LHCN-M2 (cell line): ENCODE measurements at places on chromosomes 16 and 17. TPM values are rescaled to one million over a fixed set of nuclear protein-coding genes. Genes with fewer than 3 reads are reported as not detected.
A peak's percentile ranks its signal among the peaks of the same experiment; 100 is the strongest.

The CCL11 gene
- total RNA-seq: not detected in 2 replicates

GRCh38 chr16:88857728-88858339 lies 907 bp downstream of the TRAPPC2L start:
- DNase-seq: peak; percentile 68

- DNase-seq: no peak
These were observed 24.3 kb downstream of the WSB1 start for GRCh38 chr17:27318228-27318627.

- no peak for DNase-seq
These were observed 8.0 kb downstream of the GCGR start for GRCh38 chr17:81811705-81812570.

- DNase-seq: peak; percentile 14
These were observed 61.7 kb downstream of the KCNJ2 start for GRCh38 chr17:70230850-70231640.

DNA sequence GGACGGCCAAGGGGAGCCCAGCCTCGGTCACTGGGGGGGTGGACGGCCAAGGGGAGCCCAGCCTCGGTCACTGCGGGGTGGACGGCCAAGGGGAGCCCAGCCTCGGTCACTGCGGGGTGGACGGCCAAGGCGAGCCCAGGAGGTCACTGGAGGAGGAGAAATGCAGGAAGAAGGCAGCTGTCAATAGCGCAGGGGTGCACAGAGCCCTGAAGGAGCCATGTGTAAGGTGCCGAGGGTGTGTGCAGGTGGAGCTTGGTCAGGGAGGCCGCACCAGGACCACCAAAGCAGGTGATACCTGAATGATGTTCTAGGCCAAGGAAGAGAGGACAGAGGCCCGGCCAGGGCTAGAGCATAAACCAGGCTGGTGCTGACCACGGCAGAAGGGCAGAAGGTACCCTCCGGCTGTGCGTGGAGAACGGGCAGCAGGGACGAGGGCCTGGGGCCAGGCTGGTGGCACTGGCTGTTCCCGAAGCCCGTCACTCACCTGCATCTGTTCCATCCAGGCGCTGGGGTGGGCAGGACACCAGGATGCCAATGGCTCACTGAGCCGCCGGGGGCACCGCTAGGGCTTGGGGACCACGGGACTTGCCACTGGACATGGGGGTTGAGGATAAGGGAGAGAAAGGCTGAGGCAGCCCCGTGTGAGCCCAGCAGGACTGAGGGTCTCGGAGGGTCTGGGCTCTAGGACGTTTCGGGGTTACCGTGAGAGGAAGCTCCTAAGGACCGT lies 5.9 kb upstream of the CCDC57 start:
- no peak for DNase-seq

- DNase-seq: peak; percentile 30
These were observed 254.5 kb upstream of the CACNG5 start for GRCh38 chr17:66580184-66580955.

The ASGR1 gene
- 0.29 and 1.4 TPM in 2 replicates for total RNA-seq

GRCh38 chr16:4586291-4586690 lies 28.4 kb downstream of the UBALD1 start:
- peak; percentile 28 for DNase-seq

The CTRB2 gene
- not detected in 2 replicates for total RNA-seq
